ENCODE measurements at places on chromosomes 1 and 21.
A peak's percentile ranks its signal among the peaks of the same experiment; 100 is the strongest.

DNA sequence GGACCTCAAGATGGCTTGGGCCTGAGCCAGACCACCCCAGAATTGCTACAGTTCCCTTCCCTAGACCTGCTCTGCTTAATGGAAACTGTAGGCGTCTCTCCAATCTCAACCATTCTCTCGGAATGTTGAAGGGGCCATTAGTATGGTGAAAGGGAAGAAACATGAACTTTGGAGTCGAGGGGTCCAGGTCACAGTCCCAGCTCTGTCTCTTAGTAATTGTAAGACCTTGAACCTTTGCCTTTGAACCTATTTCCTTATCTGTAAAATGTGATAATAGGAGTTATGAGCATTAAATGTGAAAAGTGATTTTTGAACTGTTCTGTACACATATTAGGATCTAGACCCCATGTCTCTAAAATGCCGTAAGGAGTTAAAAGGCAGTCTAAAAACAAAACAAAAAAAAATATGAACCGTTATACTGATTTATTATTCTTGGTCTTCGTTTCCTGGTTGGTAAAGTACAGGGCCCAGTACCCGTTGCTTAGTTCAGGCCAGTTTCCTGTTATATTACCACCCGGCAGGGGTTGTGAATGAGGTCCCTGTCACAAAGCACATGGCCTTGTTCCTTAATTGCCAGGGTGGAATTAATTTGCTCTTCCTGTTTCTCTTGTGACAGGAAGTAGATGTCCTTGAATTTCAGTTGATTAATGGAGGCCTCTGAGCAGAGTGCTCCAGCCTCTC is 42.3 kb downstream of the TCEANC2 start:
- DNase-seq: no peak

DNA sequence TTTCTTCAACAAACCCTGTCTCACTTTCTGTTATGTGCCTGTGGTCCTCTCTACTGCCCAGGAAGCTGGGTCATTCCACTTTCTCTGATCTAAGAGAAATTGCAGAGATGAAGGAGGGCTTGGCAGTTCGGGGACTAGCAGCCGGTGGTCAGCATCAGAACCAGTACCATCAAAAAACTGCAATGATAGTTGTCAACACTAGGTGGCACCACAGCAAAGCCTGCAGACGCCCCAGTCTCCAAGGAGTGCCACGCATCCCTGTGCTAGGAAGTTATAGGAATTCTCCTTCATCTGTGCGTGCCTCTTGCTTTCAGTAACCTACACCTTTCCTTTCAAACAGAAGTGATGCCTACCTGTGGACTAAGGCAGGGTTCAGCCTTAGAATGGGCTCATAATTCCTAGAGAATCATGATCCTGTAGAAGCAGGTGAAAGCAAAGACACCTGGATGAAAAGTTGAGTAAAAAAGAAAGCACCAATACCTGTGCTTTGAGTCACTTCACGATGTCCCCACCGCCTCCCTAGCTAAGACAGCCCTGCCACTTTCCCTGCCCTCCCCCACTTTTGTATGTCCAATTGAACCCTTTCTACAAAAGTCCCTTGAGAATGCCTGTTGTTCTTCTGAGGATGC is 129.2 kb downstream of the ADAMTS1 start:
- DNase-seq: no peak

DNA sequence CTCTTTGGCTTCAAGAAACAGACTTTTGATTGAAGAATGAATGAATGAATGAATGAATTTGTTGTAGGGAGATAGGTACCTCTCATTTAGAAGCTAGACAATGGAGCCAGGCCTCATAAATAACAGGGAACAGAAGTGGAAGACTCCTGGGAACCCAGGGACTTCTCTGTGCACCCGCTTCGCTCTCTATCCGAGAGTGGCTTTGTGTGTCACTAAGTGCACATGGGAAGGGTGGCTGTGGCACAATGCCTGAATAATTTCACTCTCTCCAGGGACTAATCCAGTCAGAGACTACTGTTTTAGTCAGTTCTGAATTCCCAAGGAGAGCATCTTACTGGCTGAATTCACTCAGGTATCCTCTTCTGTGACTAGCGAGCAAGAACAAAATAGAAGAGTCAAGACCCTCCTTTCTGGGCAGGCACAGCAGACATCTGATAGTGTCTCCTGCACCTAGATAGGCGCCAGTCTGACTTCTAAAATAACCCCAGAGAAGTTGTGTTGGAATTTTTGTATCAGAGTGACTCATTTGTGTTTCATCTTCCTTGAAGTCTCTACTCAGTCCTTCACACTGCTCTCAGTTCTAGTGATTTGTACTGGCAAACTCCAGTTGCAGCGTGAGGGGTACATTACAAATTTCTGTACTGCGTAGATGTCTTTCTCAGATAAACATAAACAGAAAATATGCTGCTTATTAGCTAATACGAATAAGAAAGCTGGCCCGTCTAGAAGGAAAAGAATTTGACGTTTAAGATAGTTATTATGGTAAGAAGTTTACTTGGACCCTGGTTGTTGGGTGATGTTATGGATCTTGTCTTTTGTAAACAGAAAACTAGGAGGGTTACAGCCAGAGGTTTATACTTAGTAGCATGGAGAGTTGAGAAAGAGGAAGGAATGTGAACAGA is 34.0 kb downstream of the BACH1 start:
- DNase-seq: no peak

DNA sequence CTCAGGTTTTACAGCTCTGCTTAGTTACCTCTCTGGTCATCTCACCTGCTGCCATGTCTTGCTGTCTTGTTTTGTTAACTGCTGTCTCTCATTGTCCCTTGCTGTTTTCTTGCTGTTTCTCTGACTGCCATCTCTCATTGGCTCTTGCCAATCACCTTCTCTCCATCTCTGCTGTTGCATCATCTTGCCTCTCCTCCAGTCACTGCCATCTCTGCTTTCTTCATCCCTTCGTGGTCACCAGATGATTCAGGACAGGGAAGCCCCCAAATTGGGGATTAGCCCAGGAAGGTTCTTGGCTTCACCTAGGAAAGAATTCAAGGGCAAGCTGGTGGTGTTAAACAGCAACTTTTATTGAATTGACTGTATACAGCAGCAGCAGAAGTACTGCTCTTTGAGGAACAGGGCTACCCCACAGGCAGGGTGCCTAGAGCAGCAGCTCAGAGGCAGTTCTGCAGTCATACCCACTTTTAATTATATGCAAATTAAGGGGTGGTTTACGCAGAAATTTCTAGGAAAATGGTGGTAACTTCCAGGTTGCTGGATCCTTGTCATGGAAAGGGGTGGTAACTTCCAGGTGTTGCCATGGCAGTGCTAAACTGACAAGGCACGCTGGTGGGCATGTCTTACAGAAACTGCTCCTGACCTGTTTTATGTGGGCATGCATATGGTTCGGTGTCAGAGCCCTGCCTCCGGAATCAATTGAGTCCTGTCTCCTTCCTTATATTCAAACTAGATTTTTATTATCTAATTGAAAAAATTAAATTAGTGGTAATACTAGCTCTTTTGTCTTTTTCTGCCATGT is 33.4 kb downstream of the SUCO start:
- no peak for DNase-seq

DNA sequence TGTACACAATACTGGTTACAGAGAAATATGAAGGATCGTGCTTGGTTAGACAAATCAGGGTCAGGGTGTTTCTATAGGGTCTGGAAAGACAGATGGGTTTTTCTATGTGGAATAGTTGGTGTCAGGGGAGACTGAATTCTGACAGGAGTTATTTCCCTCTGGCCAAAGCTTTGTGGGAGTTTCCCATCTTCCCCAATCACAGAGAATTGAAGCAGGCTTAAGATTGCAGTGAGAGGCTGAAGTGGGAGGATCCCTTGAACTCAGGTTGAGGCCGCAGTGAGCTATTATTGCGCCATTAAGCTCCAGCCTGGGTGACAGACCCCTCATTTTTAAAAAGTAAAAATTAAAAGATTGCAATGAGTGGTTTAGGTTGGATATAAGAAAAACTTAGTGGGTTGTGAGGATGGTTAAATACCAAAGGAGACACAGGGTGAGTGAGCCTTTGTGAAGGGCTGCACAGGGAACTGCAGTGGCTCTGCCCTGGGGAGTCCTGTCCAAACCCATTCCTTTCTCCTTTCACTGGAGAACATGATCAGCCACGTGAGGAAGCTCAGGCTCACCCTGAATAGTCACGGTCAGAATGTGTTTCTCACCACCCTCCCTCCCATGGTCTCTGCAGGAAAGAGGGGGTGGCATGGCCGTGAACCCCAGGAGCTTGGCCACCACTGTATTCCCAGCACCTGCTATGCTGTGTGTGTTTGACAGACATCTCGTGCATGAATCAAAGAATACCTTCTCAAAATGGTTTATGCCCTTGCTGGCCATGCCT is 101.2 kb downstream of the INTS7 start:
- no peak for DNase-seq

- DNase-seq: no peak
These were observed 1636.8 kb downstream of the AMY1C start for GRCh38 chr1:105386489-105386888.

DNA sequence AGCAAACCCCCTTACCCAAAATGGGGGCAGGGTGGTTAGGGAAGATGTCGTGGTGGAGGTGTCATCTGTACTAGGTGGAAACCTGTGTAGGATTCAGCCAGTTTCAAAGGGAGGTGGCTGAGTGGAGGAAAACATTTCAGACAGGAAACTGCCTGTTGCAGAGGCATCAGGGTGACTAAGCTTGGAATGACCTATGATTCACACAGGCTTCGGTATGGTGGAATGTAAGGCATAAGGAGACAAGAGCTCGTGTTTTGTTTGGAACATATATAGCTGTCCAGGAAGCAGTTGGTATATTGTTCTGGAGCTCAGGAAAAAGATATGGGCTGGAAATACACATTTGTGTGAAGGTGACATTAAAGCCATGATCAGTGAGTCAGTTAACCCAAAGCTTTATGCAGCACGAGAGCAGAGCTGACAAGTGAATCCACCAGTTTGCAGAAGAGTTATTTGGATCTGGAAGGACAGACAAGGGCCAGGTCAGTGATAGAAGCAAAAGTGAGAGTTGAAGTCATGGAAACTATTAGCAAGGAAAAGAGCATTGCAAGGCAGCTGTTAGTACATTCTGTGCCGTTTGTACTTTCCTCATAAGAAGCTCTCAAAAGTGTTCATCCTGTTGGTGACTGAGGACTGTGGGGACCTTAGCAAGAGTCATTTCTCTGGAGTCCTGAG is 12.2 kb downstream of the UTP25 start:
- no peak for DNase-seq

GRCh38 chr1:205504311-205505075 is at the start of gene CDK18:
Gene CDK18 (plus strand): TSS chr1:205504669. CDS start chr1:205523168, 18,499 bp downstream.
- peak; percentile 42 for DNase-seq

DNA sequence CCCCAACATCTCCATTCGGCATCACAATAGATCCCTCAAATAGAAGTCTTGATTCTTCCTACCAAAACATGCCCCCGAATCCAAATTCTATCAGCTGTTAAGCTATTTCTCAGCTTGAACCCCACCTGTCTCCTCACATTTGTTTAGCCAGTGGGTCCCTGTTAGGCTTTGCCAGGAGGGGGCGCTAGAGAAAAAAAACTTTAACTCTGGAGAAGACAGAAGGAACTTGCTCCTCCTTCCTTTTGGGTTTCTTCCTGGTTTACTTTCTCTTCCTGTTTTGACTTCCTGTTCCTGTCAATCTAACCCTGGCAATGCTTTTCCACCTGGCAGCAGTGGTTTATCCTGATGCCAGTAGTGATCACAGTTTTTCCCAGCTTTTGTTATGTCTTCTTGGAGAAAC is 95.6 kb upstream of the KCNK1 start:
- no peak for DNase-seq

GRCh38 chr1:23561813-23562100 is 2.5 kb upstream of the ID3 start:
- no peak for DNase-seq

- no peak for DNase-seq
These were observed 51.3 kb upstream of the CXADR start for GRCh38 chr21:17461582-17461981.

GRCh38 chr21:42063571-42064521 is 7.3 kb upstream of the UMODL1 start:
- DNase-seq: peak; percentile 55

DNA sequence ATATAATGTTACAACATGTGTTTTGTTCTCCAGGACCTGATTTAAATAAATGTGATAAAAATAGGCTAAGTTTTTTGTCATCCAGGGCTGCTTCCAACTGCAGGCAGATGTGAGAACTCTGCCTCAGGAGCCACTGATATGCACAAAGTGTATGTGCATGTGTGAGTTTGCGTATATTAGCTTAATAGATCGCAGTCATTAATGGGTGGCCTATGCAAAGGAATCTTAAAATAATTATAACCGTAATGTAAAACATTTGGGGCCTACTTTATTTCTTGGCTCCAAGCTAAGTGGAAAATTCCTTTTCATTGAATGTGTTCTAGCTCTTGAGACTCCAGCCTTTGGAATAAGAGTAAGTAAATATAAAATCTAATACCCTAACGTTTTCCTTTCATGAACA is 16.8 kb downstream of the DHX9 start:
- DNase-seq: no peak

GRCh38 chr21:34693192-34693810 is 24.5 kb downstream of the CLIC6 start:
- DNase-seq: no peak

DNA sequence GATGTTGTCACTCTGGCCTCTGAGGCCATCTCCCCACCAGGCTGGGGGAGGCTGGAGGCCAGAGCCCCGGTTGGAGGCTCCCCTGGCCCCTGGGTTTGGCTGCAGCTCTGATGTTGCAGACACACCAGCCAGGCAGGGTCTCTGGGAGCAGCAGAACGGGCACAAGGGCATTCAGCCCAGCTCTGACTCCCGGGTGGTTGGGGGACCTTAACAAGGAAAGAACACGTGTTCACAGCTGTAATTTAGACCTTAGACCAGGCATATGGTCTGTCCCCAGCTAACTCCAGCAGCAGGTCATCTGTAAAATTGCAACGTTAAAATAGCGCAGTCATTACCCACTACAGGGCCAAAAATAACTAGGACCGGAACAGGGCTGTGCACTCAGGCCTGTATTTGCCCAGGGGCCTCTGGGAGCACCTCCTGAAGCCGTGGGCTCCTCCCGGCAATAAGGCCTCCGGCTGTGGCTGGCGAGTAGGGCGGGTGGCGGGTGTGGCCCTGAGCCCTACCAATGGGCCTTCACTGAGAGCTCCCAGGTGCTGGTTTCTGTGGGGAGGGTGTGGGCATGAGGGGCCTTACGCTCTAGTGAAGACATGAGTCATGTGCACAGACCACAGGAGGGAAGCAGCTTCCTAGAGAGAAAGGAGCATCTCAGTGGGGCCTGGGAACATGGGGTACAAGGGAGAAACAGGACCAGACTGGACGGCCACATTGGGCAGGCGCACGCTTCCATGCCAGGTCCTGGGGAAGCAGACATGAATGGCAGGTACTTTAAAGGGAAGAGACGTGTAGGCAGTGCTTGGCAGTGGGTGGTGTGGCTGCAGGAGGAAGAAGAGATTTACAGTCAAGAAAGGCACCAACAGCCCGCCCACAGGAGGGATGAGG is 6.1 kb downstream of the LDLRAP1 start:
- peak; percentile 75 for DNase-seq

DNA sequence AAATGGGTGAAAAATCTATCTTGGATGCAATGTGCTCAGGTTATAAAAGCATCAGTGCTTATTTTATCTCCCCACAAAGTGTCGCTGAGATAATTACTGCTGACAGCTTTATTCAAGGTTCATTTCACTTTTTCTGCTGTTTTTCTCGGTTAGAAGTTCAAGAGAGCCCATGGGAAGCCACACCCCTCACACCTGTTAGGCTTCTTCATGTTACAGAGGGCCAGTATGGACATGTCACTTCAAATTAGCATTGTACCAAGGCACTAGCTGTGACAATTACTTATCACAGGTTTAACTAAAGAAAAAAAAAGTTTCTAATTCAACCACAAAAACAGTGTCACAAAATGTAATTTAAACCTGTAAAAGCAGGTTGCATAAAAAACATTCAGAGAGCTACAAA is 187.3 kb upstream of the DMRTA2 start:
- no peak for DNase-seq

- no peak for DNase-seq
These were observed 409.5 kb downstream of the PLPP3 start for GRCh38 chr1:56169856-56170255.

- DNase-seq: no peak
These were observed 33.1 kb downstream of the FOXO6 start for GRCh38 chr1:41394369-41394744.
